ENCODE measurements at places on chromosomes 1 and 21.
A peak's percentile ranks its signal among the peaks of the same experiment; 100 is the strongest.

DNA sequence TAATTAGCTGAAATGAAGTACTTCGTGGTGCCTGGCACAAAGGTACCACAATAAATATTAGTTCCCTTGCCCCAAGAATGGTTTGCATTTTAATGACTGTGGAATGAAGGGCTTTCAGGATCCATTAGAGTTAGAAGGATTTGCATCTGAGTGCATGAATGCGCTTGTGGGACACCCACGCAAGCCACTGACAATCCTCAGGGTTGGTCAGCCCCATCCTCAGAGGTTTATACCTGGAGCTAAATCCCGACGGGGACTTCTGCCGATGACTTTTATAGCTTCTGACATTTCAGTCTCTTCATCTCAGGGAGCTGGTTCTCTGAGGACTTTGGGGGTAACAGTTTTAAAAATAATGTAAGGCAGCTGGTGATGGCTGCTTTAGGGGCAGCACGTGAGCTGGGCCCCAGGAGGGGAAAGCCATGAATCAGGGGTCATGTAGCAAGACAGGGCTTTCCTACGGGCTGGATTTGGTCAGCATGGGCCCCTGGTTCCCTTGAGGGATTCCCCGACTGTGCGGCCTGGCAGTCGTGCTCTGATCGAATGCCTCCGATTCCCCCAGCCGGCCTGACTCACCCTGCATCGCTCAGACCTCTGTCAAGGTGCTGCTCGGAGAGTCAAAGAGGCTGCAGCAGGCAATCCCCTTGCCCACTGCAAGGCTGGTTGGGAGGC is 20.8 kb upstream of the IL10 start:
- no peak for DNase-seq

- DNase-seq = no peak
These were observed 30.8 kb downstream of the CAPZB start for GRCh38 chr1:19454265-19455146.

DNA sequence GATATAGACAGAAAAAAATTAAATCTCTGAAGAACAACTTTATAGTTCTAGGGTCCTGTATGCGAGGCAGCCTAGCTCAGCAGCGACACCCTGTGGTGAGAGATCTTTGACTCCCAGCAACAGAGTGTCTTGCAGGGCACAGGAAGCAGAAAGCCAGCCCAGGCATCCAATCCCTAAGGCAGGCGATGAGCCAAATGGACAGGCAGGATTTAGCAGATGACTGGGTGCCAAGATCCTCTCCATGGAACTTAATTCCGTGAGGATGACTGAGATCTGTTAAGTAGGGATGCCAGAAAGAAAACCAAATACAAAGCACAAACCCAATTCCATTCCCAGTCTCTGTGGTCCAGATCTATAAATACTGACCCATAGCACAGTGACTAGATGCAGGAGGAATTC is 38.8 kb downstream of the HLCS start:
- peak; percentile 29 for DNase-seq

DNA sequence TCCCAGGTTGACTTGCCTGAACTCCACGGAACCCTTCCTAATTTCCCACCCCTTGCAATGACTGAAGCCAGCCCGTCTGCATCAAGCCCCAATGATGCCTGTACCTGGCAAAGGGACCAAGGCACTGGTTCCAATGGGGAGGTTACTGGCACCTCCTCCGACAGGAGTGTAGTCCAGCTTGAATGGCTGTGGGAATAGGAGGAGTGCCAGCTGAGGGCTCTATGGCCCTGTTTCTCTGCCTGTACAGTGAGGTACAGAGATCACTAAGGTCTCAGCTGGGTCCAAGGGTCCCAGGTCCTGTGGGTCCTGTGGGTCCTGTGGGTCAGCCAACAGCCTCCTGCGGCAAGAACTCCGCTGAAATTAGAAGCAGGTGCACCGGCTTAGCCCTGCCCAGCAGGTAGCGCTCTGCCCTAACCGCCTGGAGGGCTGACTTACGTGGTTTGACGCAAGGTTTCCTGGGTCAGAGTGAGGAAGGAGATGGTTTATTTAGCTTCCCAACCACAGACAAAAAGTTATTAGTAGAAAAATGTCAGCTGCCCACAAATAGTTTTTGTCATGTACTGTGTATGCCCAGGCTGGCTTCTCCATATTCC is 9.9 kb upstream of the SPRR4 start:
- no peak for DNase-seq

GRCh38 chr1:119595606-119596005 is 52.5 kb downstream of the ZNF697 start:
- no peak for DNase-seq

DNA sequence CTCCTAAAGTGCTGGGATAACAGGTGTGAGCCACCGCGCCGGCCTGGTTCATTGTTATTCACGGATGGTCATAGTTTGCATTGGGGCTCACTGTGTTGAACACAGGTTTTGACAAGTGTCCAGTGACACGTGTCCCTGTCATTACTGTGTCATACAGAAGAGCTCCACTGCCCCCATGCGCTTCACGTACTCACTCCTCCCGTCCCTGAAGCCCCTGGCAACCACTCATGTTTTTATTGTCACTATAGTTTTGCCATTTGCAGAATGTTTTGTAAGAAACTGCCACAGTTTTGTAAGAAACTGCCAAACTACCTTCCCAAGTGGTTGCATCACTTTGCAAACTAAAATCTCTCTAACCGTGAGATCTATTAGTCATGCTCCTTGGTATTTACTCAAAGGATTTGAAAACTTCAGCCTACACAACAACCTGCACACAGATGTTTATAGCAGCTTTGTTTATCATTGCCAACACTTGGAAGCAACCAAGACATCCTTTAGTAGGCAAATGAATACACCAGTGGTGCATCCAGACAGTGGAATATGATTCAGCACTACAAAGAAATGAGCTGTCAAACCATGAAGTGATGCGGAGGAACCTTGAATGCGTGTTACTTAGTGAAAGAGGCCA is 163.2 kb upstream of the COL6A1 start:
- DNase-seq = no peak

Measured in stimulated activated CD8-positive, alpha-beta memory T cell treated with anti-CD3 and anti-CD28 coated beads, Interleukin-4, amount 100 ng/mL, for 1 hour (primary cell).